Kidney (tissue), 22 donors: ENCODE measurements at places on chromosomes 7 and 10. TPM values are rescaled to one million over a fixed set of nuclear protein-coding genes. Genes with fewer than 3 reads are reported as not detected.

GRCh38 chr7:85039196-85039923, 147.5 kb downstream of the SEMA3D start:
- DNase-seq, result no peak

- no peak for DNase-seq
Measured at GRCh38 chr7:111953611-111954010, 252.6 kb downstream of the DOCK4 start.

MGAM2 gene
- 0.13 TPM for total RNA-seq

GRCh38 chr7:2483494-2483893, 7.3 kb upstream of the GRIFIN start:
- no peak for DNase-seq

DNA sequence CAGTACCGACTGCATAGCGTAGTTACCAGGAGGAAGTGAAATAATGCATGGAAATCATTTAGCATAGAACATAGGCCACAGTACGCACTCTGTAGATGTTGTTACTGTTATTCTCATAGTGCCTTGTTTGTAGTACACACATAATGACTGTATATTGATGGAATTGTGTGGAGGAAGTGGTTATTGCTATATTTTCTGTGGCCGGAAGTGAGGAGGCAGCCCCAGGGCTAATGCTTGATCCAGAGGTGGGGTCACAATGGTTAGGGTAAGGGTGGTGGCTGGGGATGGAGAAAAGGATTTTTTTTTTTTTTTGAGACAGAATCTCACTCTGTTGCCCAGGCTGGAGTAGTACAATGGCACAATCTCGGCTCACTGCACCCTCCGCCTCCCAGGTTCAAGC, 4.5 kb upstream of the MGAM start:
- DNase-seq, result no peak

- no peak for DNase-seq
Measured at GRCh38 chr10:112409299-112409698, 35.4 kb downstream of the ACSL5 start.

DNA sequence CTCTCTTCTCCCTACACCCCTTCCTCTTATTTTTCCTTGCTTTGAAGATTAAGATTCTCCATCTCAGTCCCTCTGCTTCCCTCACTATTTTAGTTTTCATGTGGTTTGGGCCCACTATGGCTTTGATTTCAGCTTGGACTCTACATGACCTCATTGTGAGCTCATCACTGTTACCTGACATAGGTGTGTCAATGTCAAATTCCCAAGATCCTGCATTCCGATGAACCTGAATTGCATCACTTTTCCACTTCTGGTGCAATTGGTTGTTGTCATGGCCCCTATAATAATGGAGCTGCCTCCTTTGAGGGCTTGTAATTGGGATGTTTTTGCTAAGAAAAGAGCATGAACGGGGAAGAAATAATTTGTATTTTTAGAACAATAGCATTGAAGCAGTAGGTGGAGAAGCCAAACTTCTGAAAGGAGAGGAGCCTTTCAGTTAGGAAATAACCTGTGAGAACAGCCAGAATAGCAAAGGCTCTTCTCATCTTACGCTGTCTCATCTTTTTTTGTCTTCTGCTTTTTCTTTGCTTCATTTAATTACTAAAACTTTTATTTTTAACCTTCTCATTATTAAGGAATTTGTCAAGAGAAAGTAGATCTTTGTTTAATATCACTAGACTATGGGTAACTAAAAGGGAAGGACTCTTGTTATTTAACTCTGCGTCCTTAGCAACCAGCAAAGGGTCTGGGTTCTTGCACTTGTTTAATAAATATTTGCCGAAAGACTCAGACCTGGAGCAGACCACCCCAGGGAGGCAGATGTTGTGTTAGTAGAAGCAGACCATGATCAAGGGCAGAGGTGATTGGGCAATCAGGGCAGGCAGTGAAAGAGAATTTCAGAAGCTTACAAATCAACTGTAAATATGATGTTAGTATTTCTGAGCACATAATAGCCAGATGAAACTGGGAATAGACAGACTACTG, 95.4 kb downstream of the TES start:
- DNase-seq, result no peak

TMEM225B gene
- total RNA-seq, result 2.6 TPM

DNA sequence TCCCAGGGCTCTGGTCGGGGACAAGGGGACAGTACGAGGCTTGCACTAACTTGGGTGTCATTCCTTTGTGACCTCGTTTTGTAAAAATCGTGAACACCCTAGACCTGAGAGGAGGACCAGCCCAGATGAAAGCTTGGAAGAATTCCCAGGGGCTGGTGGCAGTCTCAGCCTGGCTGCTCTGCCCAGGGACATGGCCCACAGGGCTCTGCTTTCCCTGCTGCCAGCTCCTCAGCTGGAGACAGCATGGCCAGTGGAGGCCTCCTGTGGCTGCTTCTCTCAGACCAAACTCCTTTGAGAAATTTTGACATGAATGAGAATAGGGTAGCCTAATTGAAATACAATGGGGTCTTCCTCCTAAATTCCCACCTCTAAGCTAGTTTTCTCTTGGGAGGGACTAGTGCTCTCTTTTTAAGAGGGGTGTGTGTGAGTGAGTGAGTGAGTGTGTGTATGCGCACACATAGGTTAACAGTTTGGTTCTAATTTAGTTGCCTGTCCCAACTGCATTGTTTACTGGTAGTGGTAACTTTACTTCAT, 140.3 kb upstream of the EFCAB10 start:
- DNase-seq, result no peak

SPDYE11 gene
- total RNA-seq, result not detected

GRCh38 chr10:60148266-60148840, 241.3 kb downstream of the ANK3 start:
- DNase-seq, result peak; percentile 75

DNA sequence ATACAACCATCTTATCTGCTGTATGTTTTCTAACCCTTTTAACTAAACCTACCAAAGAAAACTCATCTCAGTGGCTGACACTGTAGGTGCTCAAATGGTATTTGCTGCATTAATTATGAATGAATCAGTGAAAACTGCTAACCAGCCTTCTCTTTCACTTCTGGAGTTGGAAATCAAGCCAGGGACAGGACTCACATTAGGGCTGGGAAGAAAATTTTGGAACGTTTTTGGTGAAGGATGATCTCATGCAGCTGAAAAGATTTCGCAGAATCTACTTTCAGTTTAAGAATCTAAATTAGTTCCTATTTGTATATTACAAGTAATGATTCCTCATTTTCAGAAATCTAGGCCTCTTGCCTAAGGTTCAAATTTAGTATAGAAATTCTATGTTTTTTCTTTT, 12.9 kb downstream of the MTPN start:
- no peak for DNase-seq

DNA sequence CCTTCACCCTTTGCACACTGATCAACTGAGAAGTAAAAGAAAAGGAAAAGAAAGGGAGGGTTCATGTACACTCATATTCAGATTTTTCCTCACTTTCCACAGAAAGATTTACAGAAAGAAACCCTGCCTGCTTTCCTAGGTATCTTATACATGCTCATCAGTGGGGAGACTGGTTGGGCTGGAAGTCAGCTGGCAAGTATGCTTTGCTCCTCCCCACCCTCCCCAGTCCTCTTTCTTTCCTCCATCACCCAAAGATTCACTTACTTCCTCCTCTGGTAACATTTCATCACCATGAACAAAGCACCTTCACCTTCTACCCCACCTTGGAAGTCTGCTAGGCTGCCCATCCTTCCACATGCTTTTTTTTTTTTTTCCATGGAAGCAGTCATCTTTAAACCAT, 153.2 kb upstream of the NRBF2 start:
- no peak for DNase-seq

DNA sequence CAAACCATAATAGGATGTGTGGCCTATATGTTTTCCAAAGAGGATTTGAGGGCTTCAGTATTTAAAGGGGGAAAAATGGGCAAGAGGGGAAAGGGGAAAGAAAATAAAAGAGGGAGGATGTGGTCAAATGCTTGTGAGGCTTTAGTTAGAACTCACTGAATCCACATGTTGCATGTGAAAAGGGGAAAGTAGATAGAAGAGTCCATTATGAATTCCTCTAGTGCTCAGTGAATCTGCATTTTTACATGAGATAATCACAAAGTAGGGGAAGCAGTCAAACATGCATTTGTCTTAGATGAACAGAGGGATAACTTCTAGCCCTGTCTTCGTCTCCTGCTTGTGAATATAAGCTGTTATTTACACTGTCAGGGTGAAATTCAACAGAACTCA, 24.6 kb upstream of the AKAP9 start:
- DNase-seq, result no peak

- DNase-seq, result no peak
Measured at GRCh38 chr10:122159141-122159970, 111.7 kb upstream of the BTBD16 start.

- DNase-seq, result no peak
Measured at GRCh38 chr10:131636841-131637724, 263.7 kb upstream of the PPP2R2D start.

- no peak for DNase-seq
Measured at GRCh38 chr10:112519133-112519761, 72.2 kb downstream of the VTI1A start.

DNA sequence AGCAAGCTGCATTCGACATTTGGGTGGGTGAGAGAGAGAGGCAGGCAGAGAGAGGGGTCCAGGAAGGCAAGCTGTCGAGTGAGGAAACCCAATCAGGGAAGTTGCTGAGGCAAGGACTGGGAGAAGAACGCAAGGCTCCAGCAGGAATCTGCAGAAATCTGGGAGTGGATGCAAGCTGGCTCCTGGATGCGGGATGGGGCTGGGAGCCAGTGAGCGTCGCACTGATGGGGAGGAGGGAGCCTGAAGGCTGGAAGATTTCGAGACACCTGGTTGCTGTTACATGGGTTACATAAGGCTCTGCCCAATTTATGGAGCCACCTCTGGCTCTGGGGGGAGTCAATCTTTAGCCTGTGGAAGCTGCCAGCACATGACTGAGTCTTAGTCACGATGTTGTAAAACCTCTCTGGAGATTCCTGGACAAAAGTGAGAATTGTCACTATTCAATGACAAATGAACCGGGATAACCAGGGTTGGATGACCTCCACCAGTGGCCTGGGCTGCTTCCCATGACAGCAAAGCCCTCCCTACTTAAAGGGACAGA, 51.1 kb upstream of the ADRB1 start:
- no peak for DNase-seq

NYAP1 gene
- total RNA-seq, result 0.41 TPM

- peak; percentile 15 for DNase-seq
Measured at GRCh38 chr7:75727881-75728593, 10.7 kb downstream of the HIP1 start.

DNA sequence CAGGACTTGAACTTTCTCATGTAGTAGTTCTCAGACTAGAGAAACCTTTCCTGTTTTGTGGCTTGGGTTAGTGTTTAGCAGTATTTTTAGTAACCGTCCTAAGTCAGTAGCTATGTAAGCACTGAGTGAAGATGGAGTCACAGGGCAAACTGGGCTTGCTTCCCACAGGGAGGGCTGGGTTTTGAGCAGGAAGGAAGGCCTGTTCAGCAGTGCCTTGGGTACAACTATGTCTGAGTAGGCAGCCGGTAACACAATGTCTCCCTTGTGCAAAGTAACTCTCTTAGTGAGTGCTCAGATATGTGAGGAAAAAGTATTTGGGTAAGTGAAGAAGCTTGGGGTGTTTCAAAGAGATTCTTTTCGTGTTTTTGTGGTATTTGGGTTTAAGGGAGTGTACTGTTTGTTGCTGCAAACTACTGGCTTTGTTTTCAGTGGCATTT, 96.4 kb downstream of the CCSER2 start:
- DNase-seq, result peak; percentile 38

STAG3 gene
- total RNA-seq, result 3.7 TPM

GRCh38 chr7:129343099-129343700, 91.0 kb upstream of the STRIP2 start:
- peak; percentile 45 for DNase-seq

DNA sequence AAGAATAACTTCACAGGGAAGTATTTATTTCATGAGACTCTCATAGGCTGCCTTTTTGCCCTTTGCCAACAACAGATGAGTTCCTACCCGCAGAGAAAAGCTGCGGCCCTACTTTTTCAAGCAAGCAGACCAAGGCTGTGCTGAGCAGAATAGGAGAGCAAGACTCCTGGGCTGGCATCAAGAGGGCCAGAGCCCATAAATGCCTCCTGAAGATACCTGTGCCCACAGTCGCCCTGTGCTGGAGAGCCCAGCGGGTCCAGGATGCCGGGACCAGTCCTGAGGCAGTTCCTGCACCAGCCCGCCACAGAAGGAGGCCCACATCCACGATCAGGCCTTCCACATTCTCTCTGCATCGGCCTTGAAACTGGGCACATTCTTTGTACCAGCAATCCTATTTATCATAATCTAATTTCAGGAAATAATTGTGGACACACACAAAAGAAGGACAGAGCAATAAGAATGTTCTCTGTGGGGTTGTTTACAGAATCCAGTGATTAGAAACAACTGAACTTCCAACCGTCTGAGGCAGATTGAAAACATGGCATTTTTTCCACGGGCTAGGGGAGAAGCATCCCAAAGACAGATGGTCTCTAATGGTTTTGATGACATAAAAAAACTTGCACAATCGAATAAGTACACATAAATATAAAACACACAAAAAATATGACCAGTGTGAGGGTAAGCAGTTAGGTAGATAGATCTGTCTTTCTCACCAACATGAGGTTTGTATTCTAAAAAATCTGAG, 95.6 kb downstream of the CPXM2 start:
- no peak for DNase-seq

- DNase-seq, result no peak
Measured at GRCh38 chr10:96890172-96890513, 58.0 kb downstream of the LCOR start.

- DNase-seq, result no peak
Measured at GRCh38 chr7:98957766-98958165, 79.4 kb downstream of the TRRAP start.

DNA sequence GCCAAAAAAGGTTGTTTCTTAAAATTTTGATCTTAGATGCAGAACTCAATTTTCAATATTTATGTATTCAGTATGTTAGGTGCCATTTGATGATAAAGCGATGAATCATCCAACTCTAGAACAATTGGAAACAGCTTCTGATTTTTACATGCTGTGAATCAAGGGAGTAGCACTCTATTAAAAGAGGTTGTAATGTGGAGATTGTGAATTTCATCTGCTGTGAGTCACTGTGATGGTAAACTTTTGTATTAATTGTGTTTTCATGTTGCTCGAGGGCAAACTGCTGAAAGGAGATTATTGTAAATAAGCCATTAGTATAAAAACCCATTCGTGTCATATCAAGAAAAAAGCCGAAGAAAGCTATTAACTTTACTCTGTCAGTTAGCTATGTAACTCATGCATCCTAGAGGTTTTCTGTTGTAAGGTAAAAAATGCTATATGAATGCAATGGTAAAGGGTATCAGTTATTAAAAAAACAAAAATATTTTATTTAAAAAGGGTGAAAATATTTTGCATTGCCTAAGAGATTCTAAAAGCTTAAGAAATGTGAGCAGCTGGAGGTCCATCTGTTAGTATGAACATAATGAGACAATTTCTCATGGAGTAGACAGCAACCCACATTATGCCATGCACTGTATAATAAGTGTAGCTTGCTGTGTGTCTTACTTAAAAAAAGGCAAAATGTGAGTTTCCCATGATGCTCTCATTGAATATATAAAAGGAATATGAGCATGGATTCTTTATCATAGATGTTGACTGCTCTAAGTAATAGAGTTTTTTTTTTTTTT, 511.0 kb upstream of the PCDH15 start:
- no peak for DNase-seq
